Stimulated activated CD4-positive, alpha-beta T cell treated with anti-CD3 and anti-CD28 coated beads, TNF-alpha, amount 100 ng/mL, for 4 hours (primary cell): ENCODE measurements at places on chromosomes 12 and 14.

- DNase-seq = no peak
These were observed 5.0 kb downstream of the HDAC7 start for GRCh38 chr12:47814539-47815170.

DNA sequence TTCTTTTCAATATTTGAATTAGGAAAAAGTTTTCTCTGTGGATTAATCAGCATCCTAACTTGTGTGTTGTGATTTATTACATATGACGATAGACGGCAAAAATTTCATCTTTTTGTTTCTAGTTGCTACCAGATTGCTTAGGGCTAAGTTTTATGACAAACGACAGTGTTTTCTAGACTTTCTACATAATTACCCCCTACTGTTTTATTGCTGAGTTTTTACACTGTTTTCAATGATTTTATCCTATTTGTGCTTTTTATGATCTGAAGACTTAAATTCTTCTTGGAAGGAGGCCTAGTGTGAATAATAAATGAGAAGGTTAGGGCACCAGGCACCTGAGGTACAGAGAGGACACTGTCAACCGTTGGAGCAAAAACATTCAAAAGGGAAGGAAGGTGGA lies 88.1 kb downstream of the TXNDC16 start:
- DNase-seq = no peak

GRCh38 chr12:104279164-104279563 lies 24.4 kb upstream of the EID3 start:
- DNase-seq = no peak

- DNase-seq = no peak
These were observed 10.2 kb downstream of the DLST start for GRCh38 chr14:74891870-74892269.

DNA sequence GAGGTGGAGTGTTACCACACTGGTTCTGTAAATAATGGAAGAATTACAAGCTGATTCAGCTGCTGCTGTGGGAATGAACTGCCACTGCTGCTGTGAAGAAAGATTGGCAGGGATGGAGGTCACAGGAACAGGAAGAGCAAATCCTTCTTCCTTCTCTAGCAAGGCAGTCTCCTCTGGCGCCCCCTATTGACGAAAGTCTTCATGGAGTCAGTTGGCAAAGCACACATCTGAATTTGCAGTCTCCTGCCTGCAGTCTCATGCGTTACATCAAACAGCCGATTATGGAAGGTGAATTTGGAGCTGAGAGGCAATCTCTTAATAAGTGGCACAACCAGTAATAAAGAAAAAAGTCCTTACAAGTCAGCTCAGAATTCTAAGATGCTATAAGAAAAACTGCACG lies 106.0 kb upstream of the TMTC1 start:
- no peak for DNase-seq

GRCh38 chr14:100236881-100237280 lies 2.1 kb upstream of the YY1 start:
- no peak for DNase-seq

DNA sequence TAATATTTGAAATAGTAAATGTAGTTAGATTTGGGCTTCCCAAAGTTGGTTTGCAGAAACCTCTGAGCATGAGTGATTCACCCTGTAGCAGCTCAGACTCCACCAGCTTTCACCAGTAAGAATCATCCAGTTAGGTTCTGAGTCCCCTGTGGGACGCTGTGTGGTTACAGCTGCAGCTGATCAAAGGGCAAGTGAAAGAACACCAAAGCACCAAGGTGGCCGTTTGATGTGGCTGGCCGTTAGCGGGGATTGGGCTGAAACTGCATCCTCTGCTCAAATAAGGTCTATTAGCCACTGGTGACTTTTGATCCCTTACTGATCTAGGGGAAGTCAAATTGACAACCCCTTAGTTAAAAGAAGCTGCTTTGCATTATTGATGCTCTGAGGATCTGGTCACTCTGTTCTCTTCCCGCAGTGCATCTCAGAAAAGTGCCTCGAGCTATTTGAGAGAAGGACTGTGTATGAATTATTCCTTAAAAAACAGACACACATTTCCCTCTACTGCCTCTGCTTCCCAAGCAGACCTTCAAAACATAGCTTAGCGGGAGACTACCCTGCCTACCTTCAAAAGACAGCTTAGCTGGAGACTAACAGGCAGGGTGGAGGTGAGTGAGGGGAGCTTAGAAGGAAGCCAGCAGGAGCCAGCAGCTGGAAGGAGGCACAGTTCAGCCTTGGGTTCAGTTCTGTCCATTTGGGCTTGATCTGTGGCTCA lies 3.7 kb downstream of the ABHD12B start:
- DNase-seq = peak; percentile 22

DNA sequence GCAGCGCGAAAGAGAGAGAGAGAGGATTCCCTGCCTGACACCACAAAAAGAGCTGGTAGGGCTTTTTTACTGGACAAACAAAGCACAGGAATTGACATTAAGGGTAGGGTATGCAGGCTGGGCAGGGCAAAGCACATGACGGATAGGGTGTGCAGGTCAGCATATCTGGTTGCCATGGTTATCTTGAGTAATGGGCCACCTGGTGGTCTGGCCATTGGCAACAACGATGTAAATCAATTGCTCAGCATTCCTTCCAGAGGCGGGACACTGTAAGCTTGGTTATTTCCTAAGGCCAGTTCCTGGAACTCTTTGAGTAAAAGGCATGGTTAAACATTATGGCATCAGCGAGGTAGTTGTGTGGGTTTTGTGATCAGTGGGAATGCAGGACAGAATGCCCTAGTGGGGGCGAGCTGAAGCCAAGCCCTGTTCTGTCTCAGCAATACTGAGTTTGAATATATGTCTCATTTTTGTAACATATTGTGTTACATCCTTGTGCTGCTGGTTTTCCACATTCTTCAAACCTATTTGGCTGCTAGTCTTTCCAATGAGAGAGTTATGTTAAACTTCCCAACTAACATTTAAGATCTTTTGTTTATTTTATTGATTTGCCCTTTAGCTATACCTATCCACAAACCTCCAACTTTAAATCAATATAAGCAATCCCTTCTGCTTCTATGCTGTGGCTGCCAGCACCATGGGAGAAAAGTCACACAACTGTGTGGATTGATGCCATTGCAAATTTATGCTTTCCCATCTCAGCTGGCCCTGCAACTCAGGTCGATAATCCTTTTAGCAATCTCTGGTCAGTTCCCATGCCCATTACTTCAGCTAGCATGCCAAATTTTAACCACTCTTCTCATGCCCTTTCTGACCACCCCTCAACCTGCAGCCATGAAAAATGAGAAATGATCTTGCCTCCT lies 396.7 kb upstream of the PDE3A start:
- no peak for DNase-seq

- DNase-seq = no peak
These were observed 122.0 kb upstream of the FRMD6 start for GRCh38 chr14:51529736-51530135.

DNA sequence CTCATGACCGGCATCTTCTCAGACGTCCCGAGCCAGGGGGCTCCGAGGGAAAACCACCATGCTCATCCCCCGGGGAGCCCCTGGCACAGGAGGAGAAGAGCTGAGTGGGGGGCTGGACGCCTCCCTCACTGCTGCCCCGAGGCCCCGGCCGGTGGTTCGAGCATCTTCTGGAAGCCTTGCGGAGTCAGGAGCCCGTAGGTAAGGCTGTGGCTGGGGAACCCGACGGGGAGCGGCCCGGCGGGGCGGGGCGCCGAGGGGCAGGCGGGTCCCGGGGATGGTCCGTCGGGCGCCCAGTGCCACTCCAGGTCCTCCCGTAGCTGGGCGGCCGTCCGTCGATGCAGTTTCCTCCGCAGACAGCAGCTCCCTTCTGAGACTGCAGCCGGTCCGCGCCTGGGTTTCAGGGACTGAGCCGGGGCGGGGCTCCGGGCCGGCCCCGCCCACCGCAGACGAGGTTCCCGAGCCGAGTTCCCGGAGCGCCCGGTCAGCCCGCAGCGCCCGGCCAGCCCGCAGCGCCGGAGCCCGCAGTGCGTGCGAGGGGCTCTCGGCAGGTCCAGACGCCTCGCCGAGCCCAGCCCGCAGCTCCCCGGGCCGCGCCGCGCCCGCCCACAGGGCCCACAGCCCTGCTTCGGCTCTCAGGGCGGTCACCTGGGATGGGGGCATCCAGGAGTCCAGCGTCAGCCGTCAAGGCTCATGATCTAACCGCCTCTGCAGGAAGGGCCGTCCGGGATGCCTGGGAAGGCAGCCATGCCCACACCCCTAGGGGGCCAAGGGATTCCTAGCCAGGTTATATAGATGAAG lies at the start of gene PGF:
Gene PGF (minus strand): TSS at position 369 of the 798 bp plus-strand sequence. CDS start 355 bp downstream, at position 14.
- no peak for DNase-seq

GRCh38 chr14:67240168-67240932 lies 885 bp upstream of the PALS1 start:
- DNase-seq = no peak

DNA sequence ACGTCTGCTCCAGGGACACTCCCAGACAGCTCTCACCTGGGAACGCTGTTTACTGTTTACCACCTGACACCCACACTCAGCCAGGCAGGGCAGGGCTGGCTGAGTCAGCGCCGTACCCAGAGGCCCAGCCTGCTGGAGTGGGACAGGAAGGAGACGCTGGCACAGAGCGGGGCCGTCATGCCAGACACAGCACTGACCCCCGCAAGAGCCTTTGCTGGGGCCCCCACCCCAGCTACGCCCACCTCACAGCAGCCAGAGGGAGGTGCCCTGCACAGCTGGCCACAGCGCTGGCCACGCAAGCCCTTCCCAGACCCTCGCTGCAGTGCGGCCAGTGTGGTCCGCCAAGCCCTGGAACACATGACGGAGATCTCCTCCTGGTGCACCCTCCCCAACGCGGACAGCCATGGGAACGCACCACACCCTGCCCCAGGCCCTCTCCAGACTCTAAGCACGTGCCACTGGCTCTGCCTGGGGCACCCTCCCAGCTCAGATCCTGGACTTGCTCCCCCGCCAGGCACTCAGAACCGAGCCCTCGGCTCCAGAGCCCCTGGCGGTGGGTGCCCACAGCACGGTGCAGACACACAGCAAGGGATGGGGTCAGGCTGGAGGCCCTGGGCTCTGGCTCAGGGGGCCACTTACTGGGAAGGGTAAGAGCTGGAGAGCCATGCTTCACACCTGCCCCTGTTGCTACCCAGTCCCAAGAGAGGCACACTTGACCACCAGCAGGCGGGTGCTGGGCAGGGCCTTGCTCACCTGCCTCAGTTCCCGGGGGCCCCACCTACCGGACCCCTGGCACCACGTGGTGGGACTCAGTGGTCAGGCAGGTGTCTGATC lies 5.7 kb downstream of the AHNAK2 start:
- no peak for DNase-seq
